ENCODE measurements at places on chromosomes 1 and 21.

- DNase-seq, result no peak
These were observed 65.6 kb upstream of the PLXNA2 start for GRCh38 chr1:208309771-208310170.

DNA sequence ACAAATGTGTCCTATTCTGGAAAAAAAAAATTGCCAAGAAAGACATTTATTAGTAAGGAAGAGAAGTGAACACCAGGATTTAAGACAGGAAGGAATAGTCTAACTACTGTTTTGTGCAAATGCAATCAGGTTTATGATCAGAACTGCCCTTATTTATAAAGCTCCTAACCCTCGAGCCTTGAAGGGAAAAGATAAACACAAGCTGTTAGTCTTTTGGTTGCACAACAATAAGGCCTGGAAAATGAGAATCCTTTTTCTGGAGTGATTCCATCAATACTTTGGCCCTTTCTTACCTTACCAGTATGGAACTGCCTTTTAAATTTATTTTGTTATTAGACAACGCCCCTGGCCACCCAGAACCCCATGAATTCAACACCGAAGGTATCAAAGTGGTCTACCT is 52.9 kb downstream of the SNRPE start:
- no peak for DNase-seq

- DNase-seq, result no peak
These were observed 65.9 kb upstream of the CCDC190 start for GRCh38 chr1:162926906-162927305.

DNA sequence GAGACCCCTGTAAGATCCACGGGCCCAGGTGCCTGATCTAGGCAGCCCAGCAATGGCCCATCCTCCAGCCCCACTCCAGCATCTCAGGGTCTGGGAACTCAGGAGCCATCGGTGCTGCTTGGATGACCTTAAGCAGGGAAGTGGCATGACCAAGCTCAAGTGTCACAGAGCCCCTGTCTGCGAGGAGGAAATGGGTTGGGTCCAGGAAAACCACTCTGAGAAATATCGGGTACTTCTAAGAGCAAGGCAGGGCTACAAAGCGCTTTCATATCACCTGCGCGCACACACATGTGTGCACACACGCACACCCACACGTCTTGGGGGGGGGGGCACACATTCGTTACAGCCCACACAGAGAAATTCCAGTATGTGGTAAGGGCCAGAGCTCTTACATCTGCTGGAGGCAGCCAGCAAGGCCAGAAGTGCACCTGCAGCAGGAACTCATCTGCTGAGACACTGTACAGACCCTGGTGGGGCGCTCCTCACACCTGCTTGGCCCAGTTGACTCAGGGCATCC is 32.6 kb upstream of the SPOCD1 start:
- no peak for DNase-seq

DNA sequence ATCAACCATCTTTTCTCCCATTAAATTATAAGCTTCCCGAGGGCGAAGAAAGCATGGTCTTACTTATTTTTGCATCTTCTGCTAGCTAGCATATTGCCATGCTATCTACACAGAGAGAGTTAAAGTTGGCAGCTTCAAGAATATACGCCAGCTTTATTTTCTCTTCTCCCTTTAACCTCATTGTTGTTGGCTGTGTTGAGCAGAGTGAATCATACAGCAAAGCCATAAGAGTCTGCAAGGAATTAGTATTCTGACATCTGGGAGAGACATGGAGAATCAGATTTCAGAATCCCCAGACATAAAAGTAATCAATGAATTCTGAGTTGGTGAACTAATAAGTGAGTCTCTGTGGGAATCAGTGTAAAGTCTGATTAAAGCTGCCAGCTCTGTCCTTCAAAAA is 649.6 kb upstream of the PTBP2 start:
- no peak for DNase-seq

GRCh38 chr1:19477284-19478249 is 7.8 kb downstream of the CAPZB start:
- DNase-seq, result no peak

GRCh38 chr21:39159342-39160063 is 23.7 kb downstream of the PSMG1 start:
- peak; percentile 15 for DNase-seq
